AML-193 (cell line): ENCODE measurements at places on chromosomes 3 and 15.

GRCh38 chr3:192281207-192281880 lies 446.0 kb downstream of the FGF12 start:
- DNase-seq: no peak

GRCh38 chr3:33074217-33075067 lies 22.5 kb downstream of the GLB1 start:
- DNase-seq: peak; percentile 75

GRCh38 chr15:98651581-98652220 lies 3.4 kb downstream of the IGF1R start:
- no peak for DNase-seq

GRCh38 chr3:159829056-159829455 lies 159.6 kb upstream of the IL12A start:
- no peak for DNase-seq

GRCh38 chr3:8604988-8605387 lies 39.6 kb downstream of the SSUH2 start:
- DNase-seq: no peak

DNA sequence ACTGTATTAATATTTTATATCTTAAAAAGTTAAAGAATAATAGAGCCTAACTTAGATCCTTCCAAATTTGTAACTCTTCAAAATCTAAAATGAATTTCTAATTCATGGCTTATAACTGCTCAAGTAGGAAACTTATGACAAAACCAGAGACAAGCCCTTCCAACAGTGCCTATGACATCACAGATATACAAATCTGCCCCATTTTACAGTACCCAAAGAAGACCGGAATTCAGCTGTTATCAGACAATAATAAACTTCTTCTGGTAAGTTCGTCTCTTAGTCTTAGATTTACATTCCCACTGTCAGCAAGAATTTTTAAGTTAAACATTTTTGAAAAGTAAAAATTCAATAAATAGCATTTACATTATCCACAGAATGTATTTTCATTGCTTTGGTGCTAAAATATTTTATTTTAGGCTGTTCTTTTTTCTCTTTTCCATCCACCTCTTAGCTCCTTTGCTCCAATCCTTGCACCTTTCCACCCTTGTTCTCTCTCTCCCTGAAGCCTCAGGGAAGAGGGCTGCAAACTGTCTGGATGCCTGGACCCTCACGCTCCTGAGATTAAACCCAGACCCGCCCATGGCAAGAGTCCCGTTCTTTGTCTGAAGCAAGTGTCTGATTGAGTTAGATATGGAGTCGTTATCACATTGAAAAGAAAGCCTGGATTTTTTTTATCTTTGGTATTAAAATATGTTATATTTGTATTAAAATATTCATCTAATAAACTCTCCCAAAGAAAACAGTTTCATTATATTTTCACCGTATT lies 312.7 kb downstream of the ZBTB20 start:
- no peak for DNase-seq

- no peak for DNase-seq
Measured at GRCh38 chr15:68207176-68207935, 2.2 kb upstream of the CALML4 start.

GRCh38 chr15:89769366-89769765 lies 6.8 kb upstream of the MESP2 start:
- DNase-seq: no peak

DNA sequence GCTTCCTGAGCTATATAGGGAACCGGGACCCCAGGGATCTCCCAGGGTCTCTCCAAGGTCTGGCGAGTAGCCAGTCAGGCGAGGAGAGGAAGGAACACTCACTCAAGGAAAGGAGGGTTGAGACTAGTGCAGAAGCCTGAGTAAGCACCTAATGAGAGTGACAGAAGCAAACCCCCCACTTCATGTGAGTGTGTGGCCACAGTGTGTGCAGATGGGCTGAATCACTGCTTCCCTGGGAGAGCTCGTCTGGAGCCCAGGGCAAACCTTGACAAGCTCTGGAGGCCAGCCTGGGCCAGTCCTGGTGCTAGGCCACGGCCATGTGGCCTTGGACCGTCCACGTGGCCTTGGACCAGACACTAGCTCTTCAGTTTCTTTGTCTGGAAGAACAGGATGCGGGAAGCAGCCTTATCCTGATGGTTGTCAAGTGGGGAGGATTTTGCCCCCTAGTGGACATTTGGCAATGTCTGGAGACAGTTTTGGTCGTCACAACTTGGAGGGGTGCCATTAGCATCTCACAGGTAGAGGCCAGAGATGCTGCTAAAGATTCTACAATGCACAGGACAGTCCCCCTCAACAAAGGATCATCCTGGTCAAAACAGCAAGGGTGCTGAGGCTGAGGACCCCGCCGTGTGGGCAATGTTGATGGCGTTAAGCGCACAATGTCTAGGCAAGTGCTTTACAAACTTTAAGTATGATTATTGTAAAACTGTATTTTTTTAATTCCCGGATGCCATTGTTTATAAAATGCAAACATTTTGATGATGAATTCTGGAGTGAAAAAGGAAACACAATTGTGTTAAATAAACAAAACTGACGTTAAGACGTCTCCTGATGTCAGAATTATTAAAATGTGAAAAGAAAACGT lies 34.8 kb upstream of the CTSH start:
- peak; percentile 19 for DNase-seq

GRCh38 chr3:112744106-112744505 lies 102.6 kb downstream of the CD200R1L start:
- DNase-seq: no peak

GRCh38 chr15:99492275-99492674 lies 73.5 kb upstream of the MEF2A start:
- DNase-seq: no peak

- DNase-seq: no peak
Measured at GRCh38 chr3:65888196-65888595, 150.5 kb downstream of the MAGI1 start.

DNA sequence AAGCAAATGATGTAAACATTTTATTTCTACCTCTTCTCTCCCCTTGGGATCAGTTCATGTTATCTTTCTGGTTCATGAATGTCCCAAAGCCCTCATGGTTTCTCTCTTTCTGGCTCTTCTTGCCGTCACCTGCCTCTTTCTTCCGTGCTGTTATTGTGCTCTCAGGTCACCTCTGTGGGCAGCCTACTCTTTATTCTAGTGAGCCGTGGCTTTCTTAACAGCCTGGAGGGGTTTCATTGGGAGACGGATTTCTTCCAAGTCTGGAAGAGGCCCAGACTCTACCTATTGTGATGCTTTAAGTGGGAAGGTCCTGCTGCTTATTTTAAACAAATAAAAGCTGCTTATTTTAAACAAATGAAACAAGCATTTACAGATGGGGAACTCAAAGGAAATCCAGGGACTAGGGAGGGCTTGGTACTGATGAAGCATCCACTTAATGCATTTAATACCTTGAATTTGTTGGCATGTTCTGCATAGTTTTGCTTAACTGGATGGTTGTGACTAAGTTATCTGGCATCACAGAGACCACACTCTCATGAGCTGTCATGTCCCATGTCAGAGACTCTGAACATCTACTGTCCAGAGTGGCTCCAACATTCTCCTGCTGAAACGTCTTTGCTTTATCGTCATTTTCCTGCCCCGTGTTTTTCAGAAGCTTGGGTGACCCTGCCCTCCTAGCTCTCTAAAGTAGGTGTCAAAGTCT lies 443.3 kb downstream of the GABRG3 start:
- no peak for DNase-seq

GRCh38 chr3:13972679-13973379 lies 93.0 kb upstream of the WNT7A start:
- DNase-seq: no peak

- DNase-seq: peak; percentile 21
Measured at GRCh38 chr15:42737529-42738328, 801 bp upstream of the CDAN1 start.

DNA sequence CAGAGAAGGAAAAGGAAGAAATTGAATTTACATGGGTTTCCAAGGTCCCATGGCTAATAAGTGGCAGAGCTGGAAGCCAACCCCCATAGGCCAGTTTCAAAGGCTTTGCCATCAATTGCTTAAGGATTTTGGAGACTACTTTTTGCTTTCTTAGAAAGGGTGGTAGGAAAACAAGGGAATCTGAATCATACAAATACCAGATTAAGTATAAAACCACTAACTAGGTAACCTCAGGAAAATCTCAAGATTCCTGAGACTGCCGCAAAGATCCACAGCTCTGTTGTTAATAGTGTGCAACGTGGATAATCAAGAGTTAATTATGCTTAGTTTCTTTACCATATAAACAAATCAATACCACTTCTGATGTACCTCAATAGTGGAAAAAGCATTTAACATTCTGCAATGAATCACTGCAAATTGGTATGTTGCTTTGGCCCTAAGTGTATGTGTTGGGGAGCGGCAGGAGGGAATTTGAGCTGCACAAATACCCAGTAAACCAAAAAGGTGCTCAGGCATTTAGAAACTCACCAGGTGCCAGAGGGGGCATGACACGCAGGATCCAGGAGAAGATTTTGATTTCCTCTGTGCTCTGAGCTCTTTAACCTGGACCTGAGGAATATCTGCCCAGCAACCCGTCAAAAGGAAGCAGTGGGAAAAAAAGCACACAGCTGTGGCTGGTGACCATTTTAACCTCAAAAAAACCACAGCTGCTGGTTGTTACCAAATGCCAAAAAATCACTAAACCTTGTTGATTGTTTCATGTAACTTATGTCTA lies 22.0 kb downstream of the AADAC start:
- DNase-seq: no peak

GRCh38 chr15:44099671-44100070 lies 95.4 kb downstream of the FRMD5 start:
- DNase-seq: no peak

DNA sequence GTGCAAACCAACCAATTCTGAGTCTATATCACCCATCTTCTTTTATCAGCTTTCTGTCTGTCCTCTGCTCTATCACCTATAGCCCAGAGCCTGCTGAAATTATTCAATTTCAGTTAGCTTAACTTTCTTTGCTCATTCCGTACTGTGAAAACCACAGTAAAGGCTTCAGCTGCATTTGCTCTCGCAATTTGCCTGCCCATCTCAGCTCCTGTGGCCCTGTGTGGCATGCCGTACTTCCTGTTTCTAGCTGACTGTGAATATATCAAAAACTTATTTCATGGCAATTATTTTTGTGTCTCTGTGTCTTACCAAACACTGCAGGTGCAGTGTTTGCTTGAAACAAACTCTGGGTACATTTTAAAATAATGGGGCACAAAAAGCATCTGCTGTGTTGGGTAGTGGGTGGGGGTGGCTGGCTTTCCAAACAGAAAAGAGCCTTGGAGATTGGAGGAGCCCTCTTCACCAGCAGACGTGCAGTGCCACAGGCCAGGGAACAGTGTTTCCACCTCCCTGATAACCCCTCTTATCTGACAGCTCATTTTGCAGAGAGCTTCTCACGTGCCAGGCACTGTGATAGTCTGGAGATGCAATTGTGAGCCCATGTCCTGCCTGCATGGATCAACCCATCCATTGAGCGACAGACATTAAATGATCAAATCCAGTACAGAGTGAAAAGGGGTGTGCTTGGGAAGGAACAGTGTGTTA lies 45.2 kb downstream of the GASK1A start:
- peak; percentile 53 for DNase-seq

DNA sequence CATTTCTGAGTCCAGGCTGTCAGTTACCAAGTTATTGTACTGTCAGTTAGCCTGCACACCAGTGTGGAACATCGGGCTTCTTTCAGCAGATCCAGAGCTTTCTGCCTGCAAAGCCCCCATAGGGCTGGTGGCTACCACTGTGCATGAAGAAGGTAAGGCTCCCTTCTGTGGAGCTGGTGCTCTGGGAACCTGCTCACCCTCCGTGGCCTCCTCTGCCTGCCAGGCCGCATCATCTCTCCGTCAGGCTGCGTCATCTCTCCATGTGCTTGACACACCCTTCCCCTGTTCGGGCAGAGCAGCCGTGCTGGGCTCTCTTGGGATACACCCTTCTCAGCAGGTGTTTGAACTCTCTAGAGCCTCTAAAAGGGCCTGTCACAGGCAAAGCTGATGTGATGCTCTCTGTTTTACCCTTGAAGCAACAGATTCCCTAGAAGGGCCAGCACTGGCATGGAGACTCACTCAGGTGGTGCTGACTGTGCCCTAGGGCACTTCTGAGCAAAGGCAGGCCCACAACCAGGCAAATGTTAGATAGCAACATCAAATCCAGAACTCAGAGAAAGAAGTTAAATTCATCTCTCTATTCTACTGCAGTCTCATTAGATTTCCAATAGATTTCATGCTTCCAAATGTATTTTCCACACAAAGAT lies 261.1 kb downstream of the EPHB1 start:
- no peak for DNase-seq

GRCh38 chr3:29978036-29978435 lies 628.4 kb upstream of the TGFBR2 start:
- DNase-seq: no peak

GRCh38 chr3:178709051-178709450 lies 172.8 kb downstream of the KCNMB2 start:
- DNase-seq: no peak

DNA sequence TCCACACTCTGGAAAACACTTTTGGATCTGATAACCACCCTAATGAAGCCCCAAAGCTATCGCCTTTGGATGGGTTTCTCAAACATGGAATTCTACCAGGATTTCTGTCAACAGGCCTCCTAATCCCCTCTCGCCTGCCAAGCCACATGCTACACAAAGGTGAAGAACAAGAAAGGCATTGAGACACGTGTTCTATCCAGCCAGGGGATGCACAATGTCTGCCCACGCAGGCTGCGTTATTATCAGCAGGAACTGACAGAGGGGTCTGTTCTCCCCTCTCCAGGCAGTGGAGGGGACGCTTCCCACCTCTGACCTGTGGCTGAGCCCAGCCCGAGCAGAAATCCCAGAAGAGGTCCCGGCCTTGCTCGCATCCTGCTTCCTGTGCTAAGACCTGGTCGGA lies 45.4 kb upstream of the THBS1 start:
- no peak for DNase-seq

DNA sequence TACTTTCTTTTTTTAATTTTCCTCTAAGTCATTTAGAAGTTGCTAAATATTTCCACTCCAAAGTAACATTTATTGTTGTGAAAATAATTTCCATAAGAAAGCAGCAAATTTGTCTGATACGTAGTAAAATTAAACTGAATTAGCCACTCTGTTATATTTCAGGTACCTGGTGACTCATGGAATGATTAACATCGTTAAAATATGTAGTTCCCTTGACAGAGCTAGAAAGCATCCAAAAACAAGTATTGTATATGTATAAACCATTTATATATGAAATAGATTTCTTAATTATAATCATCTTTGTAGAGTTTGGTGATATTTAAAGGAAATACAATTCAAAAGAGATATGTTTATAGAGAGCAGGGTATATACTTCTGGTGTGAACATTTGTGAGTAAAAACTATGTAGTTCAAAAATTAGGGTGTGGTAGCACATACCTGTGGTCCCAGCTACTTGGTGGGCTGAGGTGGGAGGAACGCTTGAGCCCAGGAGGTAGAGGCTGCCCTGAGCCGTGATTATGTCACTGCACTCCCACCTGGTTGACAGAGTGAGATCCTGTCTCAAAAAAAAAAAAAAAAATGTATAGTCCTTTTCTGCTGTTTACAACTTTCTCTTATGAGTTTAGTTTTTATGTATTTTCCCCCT lies 36.6 kb downstream of the ATP11B start:
- DNase-seq: no peak
